Activated T-helper 1 cell treated with Interleukin-2 at 50 U/mL for 16 hours (primary cell): ENCODE measurements at places on chromosomes 2 and 18.

GRCh38 chr2:188414869-188415753 is 123.4 kb downstream of the GULP1 start:
- no peak for DNase-seq

DNA sequence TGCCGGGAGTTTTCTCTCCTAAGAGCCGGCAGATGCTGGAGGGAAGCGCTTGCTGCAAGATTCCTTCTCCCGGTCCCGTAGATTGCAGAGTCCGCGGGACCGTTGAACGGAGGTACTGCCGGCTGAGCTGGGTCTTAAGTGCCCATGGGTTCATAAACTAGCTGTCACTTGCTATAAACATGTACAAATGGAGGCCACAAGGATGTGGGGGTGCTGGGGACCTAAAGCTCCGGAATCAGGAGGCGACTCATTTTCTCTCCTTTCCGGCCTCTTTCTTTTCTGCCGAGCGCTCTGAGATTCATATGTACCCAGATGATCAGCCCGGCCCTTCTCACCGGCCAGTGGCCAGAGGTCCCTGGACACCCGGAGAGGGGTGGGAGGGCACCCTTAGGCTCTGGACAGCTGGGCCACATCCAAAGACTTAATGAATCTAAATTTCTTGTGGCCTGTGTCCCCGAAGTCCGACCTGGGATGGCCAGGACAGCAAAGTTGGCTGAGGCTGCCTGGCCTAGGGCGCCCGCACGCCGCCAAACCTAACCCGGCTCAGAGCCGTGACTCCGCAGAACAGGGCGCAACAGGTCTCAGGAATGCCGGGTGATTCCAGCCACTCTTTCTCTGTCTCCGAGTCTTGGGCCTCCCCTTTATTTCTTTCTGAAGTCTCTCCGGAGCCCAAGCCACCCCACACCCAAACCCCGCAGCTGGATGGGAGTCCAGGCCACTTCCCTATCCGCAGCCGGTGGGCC is 2.4 kb upstream of the PAX3 start:
- DNase-seq, result no peak

DNA sequence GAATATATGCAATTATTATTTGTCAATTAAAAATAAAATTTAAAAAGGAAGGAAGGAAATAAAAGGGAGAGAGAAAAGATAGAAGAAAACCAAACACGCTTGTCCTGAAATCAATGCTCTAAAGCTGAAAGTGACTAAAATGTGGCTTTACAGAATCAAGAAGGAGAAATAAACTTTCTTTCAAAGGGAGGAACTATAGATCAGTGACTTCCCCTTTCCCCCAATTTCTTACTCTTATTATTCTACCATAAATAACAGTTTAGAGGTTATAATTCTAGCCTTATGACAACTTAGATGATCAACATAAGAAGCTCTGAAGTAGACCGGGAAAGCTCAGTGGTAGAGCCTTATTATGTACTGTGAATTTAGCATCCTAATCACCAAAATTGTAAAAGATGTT is 122.5 kb downstream of the ARHGAP15 start:
- no peak for DNase-seq

- DNase-seq, result no peak
These were observed 44.7 kb downstream of the MGAT4A start for GRCh38 chr2:98685930-98686887.

DNA sequence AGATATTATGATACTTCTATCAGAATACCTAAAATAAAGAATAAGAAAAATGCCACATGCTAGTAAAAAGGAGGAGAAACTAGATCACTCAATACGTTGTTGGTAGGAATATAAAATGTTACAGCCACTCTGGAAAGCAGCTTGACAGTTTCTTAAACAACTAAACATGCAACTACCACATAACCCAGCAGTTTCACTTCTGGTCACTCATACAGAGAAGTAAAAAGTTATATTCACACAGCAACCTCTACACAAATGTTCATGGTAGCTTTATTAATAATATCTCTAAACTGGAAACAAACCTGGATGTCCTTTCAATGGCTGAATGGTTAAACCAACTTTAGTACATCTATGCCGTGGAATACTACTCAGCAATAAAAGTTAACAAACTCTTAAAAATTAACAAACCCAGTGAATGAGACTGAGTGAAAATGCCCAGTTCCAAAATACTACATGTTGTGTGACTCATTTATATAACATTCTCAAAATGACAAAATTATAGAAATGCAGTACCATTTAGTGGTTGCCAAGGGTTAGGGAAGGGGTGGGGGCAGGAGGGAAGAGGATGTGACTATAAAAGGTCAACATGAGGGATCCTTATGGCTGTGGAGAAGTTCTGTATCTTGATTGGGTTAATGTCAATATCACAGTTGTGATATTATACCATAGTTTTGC is 124.1 kb downstream of the MMADHC start:
- no peak for DNase-seq

DNA sequence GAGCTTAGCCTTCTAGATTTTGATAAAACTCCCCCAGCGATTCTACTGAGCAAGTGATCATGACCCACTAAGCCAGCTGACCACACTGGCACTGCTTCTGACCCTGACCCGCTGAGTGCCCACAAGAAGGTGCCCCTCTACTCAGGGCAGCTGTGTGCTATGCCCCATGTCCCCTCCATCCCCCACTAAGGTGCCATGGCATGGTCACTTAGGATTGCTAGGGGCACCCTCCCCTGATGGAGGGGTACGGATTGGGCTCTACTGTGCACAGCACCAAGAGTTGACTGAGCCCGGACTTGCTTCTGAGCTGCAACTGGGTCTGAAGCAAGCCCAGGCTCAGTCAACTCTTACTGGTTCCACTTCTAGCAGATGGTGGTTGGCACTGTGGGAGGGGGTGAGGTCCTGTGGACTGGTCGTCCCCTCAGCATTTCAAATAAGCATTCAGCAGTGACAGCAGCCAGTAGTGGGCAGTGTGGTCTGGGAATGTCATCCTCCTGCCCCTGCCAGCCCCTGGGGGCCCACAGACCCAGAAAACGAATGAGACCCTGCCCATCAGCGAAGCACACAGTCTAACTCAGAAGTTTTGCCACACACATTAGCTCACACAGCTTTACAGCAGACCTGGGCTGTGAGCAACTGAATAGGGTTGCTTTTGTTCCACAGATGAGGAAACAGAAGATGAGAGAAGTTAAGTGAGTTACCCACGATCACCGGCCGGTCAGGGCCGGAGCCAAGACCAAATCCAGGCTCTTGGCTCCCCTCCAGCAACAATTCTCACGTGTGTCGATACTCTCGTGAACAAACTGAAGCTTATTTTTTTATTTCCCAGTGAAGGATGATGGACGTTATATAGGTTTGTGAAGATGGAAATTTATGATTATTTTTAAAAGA is 52.1 kb upstream of the FOSL2 start:
- DNase-seq, result no peak
